ENCODE measurements at places on chromosomes 3 and 15.

DNA sequence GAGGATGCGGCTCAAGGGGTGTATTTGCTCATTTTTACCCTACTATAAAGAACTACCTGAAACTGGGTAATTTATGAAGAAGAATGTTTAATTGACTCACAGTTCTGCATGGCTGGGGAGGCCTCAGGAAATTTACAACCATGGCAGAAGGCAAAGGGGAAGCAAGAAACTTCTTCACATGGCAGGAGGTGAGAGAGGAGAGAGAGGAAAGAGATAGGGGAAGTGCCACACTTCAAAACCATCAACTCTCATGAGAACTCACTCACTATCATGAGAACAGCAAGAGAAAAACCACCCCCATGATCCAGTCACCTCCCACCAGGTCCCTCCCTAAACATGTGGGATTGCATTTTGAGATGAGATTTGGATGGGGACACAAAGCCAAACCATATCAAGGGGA is 192.7 kb downstream of the DIPK2A start:
- DNase-seq, result no peak

- no peak for DNase-seq
These were observed 16.7 kb upstream of the PIGZ start for GRCh38 chr3:196985298-196985697.

DNA sequence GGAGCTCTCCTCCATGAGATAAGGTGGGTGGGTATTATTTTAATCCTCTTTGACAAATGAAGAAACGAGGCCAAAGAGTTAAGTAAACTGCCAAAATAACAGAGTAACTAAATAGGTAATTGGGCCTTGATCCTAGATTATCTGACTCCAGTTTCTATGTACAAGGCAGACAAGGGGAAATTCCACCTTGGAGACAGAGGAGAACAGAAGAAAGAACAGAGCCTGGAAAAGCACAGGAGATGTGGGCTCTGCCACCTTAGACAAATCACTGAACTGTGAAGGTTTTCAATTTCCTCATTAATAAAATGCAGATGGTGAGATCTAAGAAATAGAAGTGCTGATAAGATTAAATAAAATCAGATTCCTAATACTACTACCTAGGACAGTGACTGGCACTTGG is 310.2 kb upstream of the TLE3 start:
- DNase-seq, result no peak

DNA sequence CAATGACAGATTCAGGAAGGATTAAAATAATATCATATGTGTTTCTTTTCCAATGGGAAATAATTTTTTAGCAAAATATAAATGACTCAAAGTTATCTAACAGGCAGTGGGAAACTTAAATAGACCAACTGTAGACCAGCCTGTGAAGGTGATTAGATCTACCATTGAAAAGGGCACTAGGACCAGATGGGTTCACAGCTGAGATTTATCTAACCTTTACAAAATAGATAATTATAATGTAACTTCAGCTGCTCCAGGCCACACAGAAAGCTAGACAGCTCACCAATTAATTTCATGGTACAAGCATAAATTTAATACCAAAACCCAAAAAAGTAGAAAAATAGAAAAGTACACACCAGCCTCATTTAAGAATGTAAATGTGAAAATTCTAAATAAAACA is 240.4 kb upstream of the MRPL3 start:
- DNase-seq, result no peak

DNA sequence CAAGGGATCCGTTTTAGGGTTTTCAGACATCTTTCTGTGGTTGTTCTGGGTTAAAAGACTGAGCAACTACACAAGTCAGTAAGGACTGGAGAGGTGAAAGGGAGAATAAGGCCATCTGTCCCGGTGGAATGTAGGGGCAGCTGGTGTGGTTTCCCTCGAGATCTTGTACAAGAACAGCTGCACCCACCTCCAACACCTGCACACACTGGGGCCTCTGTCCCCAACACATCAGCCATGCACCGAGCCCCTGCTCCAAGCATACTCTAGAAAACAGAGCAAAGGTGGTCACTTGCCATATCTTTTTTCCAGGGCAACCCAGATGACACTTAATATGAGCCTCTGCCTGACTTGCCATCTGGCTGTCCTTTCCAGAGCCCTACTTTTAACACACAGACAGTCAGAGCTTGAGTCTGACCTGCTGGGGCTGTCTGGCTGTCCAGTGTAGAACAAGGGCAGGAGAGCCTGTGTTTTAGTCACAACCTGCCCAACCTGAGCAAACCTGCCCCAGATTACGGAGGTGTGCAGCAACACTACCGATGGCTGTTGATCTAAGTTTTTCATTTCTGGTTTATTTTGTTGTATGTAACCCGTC is 12.2 kb downstream of the MAN2A2 start:
- DNase-seq, result no peak

DNA sequence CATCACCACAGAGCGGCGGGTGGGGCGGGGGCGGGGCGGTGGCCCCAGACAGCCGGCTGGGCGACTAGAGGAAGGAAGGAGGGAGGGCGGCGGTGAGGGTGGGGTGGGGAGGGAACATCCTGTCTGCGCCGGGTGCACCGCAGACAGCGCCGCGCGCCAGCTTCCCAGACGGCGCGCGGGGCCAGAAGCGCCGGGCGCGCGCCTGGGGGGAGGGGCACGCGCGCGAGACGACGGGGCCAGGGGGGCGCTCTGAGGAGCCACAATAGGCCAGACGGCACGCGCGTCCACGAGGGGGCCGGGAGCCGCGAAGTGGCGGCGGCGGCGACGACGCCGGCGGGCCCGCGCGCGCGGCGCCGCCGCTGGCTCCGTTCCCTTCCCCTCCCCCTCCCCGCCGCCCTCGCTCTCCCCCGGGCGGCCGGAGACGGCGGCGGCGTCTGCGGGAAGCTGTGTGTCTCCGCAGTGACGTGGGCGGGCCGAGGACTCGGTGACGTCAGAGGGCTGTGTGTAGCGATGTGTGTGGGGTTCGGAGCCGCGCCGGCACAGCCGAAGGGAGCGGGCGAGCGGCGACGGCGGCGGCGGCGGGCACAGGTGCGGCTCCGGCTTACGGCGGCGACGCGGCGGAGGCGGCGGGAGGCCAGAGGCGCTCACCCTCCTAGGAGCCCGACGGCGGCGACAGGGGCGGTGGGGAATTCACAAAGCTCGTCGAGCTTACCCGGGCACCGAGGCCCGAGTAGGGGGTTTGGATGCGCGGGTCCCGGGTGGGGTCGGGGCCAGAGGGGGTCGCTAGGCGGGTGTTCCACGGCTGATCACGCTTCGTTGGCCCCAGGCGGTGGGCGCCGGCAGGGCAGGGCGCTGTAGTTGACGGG is at the start of gene SKIL:
TSS of gene SKIL (plus strand) at position 540 of the 866 bp plus-strand sequence. CDS start 2,617 bp downstream, outside the sequence.
- peak; percentile 93 for DNase-seq

GRCh38 chr3:142459929-142460328 is 12.1 kb upstream of the XRN1 start:
- DNase-seq, result no peak

DNA sequence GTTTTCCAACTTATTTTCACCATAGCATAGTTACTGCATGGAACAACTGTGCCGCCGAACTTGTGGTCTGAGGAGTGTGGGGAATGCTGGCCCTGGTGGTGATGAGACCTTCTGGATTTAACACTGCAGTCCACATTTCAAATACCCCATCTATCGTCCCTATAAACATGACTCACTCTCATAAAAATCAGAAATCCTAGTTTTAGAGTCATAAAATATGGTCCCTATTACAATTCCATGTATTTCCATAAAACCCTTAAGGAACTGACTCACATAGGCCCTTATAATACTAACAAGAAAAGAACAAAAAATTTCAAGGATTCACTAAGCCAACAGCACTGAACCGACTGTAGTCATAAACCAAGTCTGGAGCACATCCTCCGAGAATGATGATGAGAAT is 147.2 kb downstream of the FOXP1 start:
- DNase-seq, result no peak

- no peak for DNase-seq
These were observed 148.0 kb downstream of the RPLP1 start for GRCh38 chr15:69600556-69601085.
